ENCODE measurements at places on chromosomes 7 and 10.
A peak's percentile ranks its signal among the peaks of the same experiment; 100 is the strongest.

GRCh38 chr10:34101001-34101400 is 714.1 kb downstream of the PARD3 start:
- no peak for DNase-seq

GRCh38 chr7:35446091-35446490 is 192.2 kb upstream of the TBX20 start:
- no peak for DNase-seq

DNA sequence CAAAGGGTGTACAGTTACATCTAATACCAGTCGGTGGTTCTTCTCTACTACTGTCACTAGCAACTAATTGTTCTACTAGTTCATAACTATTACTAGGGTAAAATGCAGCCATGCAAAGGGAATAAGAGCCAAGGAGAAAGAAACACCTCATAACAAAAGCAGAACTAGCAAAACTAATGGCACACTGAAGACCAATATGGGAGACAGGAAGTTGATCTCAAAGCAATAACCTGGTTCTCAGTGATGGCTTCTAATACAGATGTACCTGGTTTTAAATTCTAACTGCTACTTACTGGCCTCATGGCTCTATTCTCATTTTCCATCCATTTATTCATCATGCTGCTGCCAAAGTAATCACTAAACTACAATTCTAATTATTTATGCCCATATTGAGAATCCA is 170.3 kb downstream of the SEMA3E start:
- DNase-seq, result no peak

GRCh38 chr7:816751-817671 is 15.3 kb upstream of the SUN1 start:
- peak; percentile 36 for DNase-seq

- no peak for DNase-seq
These were observed 85.4 kb downstream of the HDAC9 start for GRCh38 chr7:18580950-18581349.

DNA sequence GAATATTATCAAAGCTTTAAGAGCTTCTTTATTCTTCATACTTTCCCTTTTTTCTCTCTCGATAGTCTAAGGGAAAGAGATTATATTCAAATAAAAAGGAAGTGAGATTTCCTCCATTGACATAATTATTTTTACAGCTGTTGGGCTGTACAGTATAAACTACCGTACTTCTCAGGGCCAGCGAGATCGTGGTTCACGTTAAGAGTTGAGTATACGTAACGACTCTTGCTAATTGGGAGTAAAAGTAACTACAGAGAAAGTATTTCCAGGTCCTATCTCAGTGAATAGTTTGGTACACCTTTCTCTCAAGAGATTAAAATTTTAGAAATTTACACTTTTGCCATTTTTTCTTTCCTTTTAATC is 57.8 kb downstream of the INPP5F start:
- DNase-seq, result no peak

DNA sequence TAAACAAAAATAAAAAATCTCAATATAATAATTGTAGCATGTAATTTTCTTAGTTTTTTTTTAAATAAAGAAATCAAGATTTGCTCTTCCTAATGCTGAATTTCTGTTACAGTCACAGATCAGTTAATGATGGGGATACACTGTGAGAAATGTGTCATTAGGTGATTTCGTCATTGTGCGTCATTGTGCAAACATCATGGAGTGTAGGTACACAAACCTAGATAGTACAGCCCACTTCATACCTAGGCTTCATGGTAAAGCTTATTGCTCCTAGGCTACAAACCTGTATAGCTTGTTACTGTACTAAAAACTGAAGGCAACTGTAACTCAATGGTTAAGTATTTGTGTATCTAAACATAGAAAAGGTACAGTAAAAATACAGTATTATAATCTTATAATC is 74.4 kb upstream of the LSM8 start:
- no peak for DNase-seq

GRCh38 chr7:149606826-149607225 is 109.2 kb upstream of the ZNF746 start:
- no peak for DNase-seq

DNA sequence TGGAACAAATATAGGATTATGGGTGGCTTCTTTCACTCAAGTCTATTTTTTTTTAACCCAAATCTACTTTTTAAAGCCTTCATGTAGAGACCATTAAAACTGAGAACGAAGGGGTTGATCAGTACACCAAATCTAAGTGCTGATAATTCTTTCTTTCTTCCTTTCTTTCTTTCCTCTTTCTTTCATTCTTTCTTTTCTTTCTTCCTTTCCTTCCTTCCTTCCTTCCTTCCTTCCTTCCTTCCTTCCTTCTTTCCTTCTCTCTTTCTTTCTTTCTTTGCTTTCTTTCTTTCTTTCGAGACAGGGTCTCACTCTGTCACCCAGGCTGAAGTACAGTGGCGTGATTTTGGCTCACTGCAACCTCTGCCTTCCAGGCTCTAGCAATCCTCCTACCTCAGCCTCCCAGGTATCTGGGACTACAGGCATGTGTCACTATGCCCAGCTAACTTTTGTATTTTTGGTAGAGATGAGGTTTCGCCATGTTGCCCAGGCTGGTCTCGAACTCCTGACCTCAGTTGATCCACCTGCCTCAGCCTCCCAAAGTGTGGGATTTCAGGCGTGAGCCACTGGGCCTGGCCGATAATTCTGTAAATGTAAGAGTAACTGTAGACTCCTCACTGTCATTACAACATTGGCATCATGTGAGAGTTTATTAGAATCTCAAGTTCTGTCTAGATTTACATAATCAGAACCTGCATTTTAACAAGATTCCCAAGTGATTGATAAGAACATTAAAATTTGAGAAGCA is 236.4 kb downstream of the TFEC start:
- no peak for DNase-seq

- no peak for DNase-seq
These were observed 1.6 kb downstream of the OR9A2 start for GRCh38 chr7:143025371-143025770.

DNA sequence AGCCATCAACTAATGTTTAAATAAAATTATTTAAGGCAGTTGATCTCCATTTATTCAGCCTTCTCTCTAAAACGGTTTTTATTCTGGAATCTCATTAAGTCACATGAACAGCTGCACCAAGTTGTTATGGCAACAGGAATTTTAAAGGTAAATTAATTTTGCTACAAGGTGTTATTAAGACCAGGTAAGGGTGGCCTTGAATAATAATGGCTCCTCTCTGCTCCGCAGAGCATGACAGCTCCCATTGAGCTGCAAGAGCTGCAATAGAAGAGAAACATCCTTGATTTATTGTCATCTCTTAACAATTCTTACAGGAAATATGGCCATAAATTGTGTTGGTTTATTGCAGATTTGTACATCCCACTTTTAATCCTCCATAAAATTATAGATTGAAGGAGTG is 165.8 kb downstream of the KLF6 start:
- DNase-seq, result no peak

DNA sequence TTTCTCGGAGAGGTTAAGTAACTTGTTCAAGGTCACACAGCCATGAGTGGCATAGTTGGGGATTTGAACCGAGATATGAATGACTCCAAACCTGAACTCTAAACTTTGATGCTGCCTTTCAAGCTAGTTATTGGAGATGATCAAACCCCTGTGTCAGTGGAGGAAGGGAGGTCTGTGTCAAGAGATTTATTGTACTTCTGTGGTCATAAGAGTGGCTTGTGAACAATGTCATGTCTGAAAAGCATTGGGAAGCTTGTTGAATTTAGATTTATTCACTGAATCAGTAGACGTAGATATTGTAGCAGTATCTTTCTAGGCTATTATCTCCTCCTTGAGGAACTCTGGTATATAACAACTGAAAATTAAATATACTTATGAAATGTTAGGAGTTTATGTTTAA is 27.3 kb downstream of the SNX10 start:
- no peak for DNase-seq

GRCh38 chr10:43210556-43210955 is 56.3 kb downstream of the RASGEF1A start:
- DNase-seq, result no peak

GRCh38 chr10:77104459-77104980 is 533.1 kb downstream of the KCNMA1 start:
- no peak for DNase-seq

DNA sequence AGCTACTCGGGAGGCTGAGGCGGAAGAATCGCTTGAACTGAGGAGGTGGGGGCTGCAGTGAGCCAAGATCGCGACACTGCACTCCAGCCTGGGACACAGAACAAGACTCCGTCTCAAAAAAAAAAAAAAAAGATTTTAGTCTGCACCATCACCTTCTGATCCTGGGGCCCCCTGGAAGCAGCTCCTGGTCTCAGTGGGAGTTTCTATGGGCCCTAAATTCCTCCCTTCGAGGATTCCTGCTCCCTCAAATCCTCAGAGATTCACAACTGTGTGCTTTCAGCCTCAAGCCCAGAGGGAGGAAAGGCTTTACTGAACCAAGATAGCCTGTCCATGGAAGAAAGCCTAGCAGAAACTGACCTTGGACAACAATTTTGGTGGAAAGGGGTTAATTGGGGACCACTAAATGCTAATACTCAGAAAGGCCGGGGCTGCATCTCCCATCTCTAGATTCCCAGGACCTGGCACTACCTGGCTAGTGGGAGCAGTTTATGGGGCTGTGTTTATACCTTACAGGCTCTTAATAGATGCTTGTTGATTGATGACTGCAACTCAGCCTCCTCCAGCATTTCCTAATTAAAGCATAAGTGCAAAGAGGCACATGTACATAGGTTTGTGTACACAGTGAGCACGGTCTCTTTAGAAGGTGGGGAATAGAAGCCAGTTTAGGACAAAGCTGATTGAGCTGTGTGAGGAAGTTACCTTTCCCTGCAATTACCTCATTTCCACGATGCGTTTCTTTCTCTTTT is 9.2 kb upstream of the FGFR2 start:
- DNase-seq, result no peak

- DNase-seq, result no peak
These were observed 19.0 kb upstream of the GALNTL5 start for GRCh38 chr7:151937286-151937685.

GRCh38 chr10:132319853-132320653 is 11.9 kb upstream of the LRRC27 start:
- no peak for DNase-seq

- no peak for DNase-seq
These were observed 260.2 kb downstream of the STK31 start for GRCh38 chr7:23970193-23970592.

DNA sequence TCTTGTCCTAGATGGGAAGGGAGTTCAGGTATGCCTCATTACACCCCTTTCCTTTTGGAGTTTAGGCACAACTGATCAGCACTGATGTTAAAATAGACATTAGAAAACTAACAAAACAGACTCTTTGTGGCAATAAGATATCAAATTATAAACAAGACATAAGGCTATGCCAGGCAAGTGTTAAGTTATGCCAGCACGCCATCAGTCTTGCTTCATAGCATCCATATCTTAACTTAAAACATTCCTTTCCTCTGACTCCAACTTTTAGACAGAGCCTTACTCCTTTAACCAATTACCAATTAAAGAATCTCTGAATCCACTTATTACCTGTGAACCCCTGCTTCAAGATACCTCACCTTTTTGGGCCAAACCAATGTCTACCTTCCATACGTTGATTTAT is 126.2 kb upstream of the ETV1 start:
- no peak for DNase-seq

- DNase-seq, result no peak
These were observed 404.7 kb downstream of the ARL4A start for GRCh38 chr7:13091974-13092707.

GRCh38 chr7:137642472-137642871 is 204.3 kb downstream of the DGKI start:
- DNase-seq, result no peak

DNA sequence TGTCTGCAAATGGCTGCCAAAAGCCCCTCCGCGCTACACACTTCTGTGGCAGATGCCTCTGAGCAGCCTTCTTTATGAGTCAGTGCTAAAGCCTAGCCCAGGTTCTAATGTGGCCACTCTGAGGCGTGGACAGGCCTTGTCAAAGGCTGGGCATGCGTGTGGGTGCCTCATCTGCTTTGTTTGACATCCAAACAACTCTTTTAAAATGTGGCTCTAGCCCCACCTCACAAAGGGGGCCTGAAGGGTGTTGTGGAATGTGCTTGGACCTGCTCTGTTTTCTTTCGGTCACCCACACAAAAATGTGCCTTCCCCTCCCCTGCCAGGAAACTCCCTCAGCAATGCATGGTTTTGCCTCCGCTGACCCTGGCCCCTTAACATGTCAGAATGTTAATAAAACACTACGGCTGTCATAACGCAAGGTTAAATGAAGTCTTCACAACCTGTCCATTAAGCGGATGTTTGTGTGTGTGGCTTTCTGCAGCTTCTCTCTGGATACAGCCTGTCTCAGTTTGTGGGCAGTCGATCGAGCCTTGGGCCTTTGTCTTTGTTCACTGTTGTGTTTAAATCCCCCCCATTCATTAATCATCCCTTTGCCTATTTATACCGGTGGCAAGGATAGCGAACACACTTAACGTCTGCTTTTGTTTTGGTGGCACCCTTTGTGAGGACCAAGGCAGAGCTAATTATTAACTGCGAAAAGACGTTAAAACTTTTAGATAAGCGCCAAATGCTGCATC is 718.9 kb downstream of the LRMDA start:
- no peak for DNase-seq

- DNase-seq, result no peak
These were observed 131.1 kb downstream of the ELAPOR2 start for GRCh38 chr7:86928308-86928707.

- no peak for DNase-seq
These were observed 8.1 kb upstream of the OLAH start for GRCh38 chr10:15035385-15036301.

DNA sequence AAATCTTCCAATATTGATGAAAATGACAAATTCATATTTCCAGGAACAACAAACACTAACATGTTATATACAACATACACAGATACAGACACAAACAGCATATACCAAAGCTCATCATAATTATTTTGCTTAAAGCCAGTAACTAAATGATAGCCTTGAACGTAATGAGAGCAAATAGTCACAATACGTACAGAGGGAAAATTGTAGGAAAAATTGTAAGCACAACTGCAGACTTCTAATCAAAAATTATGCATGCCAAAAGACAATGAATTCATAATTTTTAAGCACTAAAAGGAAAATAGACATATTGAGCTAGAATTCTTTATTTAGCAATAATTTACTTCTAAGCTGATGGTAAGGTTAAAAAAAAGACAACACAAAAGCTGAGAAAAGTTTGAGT is 1466.9 kb upstream of the CELF2 start:
- DNase-seq, result no peak

DNA sequence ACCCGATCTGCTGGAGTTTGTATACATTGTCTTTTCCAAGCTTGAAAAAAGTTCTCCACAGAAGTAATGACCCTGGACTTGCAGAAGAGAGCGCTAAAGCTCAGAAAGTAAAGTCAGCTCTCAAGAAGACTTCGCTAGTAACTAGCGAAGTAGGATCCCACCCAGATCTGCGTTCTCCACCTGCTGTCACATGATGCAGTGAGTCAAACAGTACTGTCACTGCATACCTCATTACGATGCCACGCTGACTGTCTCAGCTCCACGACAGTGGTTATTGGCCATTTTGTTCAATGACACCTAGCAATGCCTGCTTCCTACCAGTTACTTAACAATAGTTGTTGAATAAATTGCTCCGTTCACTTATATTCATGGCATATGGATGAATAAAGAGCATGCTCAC is 29.7 kb upstream of the SEC61G start:
- no peak for DNase-seq

Measured in CD4-positive, alpha-beta T cell treated with Interleukin-12 subunit alpha and Interleukin-12 subunit beta, for 1 hour (primary cell).